ENCODE measurements at places on chromosomes 13 and 19.

DNA sequence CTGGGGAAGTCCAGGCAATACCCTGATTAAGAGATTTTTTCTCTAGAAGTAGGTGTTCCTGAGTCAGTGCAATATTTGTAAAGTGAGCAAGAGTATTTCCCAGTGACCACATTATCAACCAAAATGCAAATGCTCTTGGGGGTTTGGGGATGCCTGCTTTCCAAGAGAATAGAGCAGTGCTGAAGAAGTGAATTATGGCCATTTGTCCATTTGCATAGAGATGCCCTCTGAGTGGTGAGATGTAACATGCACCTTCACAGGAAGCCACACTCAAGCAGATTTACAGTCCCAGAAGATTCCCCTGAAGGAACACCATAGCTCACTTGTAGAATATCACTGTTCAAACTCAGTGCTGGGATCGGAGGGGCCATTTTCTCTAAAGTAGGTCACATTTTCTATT lies 71.8 kb downstream of the TNFSF11 start:
- DNase-seq = no peak

GRCh38 chr19:47598407-47599349 lies 10.3 kb upstream of the BICRA start:
- DNase-seq = peak; percentile 78

- no peak for DNase-seq
These were observed 72.4 kb downstream of the KDM4B start for GRCh38 chr19:5041168-5041912.

DNA sequence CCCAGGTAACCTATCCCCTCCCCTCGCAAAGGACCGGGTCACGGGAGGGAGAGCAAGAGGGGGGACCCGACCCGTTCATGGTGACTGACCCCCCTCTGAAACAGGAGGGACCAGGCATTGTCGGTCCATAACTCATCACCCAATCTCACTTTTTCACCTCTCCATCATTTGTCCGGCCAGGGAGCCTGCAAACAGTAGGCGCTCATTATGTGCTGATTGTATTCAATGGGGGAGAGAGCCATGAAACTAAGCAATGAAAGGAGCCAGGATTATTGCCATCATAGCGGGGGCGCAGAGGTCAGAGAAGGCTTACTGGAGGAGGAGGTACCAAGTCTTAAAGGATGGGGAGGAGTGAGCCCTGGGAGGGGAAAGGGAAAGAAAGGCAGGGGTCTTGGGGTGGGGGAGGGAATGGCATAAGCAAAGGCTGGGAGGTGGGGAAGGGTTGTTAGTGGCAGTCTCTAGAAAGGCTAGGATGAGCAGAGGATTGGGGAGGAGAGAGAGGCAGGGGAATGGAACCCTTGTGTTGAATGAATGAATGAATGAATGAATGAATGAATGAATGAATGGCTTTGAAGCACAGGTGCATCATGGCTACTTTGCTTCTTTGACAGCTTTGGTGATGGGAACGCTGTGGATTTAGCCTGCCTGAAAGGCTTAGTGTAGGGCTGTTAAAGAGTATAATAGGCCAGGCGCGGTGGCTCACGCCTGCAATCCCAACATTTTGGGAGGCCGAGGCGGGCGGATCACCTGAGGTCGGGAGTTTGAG lies 1.4 kb downstream of the SHFL start:
- no peak for DNase-seq

DNA sequence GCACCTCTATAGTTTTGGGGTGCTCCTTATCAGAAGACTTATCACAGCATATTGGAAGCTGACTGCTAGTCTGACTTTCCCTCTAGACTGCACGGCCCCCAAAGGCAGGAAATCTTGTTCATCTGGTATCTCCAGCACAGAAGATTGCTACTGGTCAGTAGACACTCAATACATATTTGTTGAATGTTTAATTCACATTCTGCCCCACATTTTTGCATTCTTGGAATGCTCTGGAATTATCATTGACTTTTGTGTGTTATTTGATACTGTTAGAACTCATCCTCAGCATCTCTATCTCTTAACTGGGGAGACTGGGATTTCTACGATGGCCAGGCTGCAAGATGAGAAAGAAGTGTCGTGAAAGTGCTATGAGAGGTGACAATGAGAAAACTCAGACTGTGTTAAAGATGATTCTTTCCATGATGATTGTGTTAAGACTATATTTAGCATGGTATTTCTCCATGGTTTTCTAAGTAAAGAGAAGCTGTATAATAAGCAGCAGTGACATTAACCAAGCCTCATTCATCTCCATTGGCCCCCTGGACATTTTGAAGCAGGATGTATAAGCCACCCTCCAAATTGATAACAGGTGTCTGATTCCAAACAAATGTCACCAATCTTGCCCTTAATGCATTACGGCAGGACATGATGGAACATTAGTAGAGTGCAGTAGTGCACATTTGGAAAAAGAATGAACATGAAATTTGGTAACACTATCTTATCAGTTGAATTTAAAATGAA lies 440.9 kb downstream of the RFC3 start:
- no peak for DNase-seq

DNA sequence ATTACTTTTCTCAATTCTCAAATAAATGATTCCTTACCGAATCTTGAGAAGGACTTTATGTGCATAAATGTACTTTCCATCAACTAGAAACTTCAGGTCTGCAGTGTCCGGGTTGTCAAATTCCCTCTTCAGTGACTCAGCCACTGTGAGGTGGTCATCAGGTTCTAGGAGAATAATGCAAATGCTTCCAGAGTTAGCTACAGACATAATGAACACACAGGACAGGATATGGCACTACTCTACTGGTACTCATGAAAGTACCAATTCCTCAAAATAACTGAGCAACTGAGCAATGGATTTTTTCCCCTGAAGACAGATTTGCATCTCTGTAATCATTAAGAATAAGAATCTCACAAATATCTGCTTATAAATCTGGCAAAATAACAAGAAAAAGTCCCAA lies 31.2 kb downstream of the RCBTB2 start:
- DNase-seq = no peak
